ENCODE measurements at places on chromosomes 4 and X.

DNA sequence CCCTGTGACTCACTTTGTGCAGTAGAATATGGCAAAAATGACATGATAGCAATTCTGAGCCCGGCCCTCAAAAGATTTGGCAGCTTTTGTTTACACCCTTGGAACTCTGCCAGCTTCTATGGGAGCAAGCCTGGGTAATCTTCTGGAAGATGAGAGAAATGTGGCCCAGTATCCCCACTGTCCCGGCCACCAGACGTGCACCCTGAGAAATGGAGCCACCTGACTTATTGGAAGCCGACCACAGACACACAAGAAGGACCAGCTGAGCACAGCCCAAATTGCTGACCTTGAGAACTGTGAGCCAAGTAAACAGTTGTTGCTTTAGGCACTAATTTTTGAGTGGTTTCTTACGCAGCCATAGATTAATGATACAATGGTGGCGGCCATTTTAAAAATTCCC lies 197.0 kb downstream of the STIM2 start:
- DNase-seq = no peak

DNA sequence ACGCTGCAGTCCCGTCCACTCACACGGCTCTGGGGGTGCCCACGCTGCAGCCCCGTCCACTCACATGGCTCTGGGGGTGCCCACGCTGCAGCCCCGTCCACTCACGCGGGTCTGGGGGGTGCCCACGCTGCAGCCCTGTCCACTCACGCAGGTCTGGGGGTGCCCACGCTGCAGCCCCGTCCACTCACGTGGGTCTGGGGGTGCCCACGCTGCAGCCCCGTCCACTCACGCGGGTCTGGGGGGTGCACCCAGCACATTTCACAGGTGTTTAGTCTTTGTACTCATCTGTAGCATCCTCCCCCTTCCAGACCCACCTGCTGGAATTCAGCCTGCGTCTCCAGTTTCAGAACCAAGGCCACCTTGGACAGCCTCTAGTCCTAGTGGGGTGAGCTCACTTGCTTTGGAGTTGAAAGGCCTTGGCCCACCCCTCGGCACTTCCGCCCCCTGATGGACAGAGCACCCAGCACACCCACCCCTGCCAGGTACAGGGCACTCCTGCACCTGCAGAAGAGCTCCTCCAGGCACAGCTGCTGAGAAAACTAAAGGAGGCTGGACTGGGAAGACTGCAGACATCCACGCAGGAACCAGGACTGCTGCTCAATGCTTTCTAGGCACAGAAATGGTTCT lies 73.0 kb downstream of the ABLIM2 start:
- DNase-seq = no peak

- DNase-seq = no peak
These were observed 10.8 kb upstream of the AFAP1 start for GRCh38 chr4:7950301-7951092.

- DNase-seq = no peak
These were observed 4.6 kb upstream of the LUZP4 start for GRCh38 chrX:115284877-115285276.

GRCh38 chr4:79959652-79960051 lies 113.4 kb downstream of the ANTXR2 start:
- DNase-seq = no peak

- no peak for DNase-seq
These were observed 169.6 kb downstream of the APBB2 start for GRCh38 chr4:41044791-41045190.
